D341Med (cell line): ENCODE measurements at places on chromosomes 6 and 20.
A peak's percentile ranks its signal among the peaks of the same experiment; 100 is the strongest.

- no peak for DNase-seq
These were observed 17.2 kb downstream of the HEY2 start for GRCh38 chr6:125766641-125767040.

GRCh38 chr20:48789185-48789668 lies 38.6 kb downstream of the PREX1 start:
- DNase-seq: no peak

GRCh38 chr20:57480444-57481160 lies 44.3 kb downstream of the CTCFL start:
- DNase-seq: no peak

DNA sequence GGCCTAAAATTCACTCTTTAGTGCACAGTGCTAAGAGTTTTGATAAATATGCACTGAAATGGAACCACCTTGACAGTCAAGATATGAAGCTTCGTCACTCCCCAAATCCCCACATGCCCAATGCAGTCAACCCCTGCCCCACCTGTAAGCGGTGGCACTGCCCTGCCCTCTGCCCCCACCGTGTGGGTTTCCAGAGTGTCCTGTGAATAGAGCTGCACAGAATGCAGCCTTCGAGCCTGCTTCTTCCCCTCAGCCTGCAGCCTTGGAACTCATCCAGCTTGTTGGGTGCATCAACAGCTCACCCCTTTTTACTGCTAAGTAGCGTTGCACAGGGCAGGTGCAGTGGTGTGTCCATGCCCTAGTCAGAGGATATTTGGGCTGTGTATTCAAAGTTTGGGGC lies 216.3 kb downstream of the SYNDIG1 start:
- no peak for DNase-seq

DNA sequence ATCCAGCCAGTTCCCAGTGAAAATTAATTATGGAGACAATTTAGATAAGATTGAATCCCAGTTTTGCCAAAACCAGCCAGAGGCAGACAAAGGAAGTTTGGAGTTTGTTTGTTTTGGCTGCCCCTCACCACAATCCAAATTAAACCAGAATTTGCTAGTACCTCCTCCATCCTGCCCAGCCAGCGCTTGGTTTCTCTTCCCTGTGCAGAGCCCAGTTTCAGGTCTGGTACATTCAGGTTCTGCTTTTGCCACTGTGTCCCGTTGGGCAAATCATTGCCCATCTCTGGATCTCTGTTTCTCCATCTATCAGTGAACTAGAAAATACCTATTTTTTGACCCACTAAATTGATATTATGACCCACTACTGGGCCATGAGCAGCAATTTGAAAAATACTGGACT lies 26.4 kb downstream of the FOXP4 start:
- no peak for DNase-seq

- no peak for DNase-seq
These were observed 26.7 kb downstream of the SAYSD1 start for GRCh38 chr6:39088331-39088730.

- no peak for DNase-seq
These were observed 672.8 kb downstream of the KIF16B start for GRCh38 chr20:15900443-15900842.

- peak; percentile 37 for DNase-seq
These were observed 915 bp downstream of the CLVS2 start for GRCh38 chr6:122996794-122997505.

DNA sequence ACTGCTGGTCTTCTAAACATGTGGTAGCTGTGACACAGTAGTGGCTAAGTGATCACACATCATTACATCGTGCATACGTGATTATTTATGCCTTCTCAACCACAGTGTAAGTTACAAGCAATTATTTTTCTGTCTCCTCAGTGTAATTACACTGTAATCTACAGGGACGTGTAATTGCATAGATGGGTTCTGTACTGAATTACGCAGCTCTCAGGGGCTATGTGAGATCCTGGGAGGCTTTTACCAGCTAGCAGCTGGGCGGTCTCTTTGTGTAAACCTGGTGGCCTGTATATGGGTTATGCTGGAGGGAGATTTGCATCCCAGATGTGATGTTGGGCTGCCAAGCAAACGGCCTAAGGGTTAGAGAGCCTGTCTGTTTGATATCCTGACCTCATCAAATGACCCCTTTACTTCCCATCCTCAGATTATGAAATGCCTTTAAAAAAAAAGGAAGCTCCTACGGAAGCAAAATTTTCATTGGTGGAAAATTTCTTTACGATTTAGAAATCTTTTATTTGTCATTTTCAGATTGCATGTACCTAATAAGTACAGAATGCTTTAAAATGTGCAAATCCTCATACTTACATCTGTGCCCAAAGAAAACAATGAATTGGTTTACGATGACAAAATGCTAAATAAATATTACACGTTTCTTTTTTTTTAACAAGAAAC lies 402.8 kb upstream of the JAG1 start:
- peak; percentile 47 for DNase-seq

- DNase-seq: peak; percentile 54
These were observed 165.3 kb downstream of the SOBP start for GRCh38 chr6:107655245-107655644.

- DNase-seq: no peak
These were observed 1.7 kb downstream of the LINC00237 start for GRCh38 chr20:21104466-21104761.

- DNase-seq: no peak
These were observed 96.3 kb downstream of the FOXF2 start for GRCh38 chr6:1485678-1486077.

GRCh38 chr6:26088344-26088743 lies 1.1 kb downstream of the HFE start:
- DNase-seq: no peak

GRCh38 chr6:156068881-156069280 lies 613.2 kb upstream of the NOX3 start:
- no peak for DNase-seq

GRCh38 chr6:34970957-34971356 lies 81.9 kb downstream of the ANKS1A start:
- DNase-seq: no peak

GRCh38 chr6:168221497-168222079 lies 98.0 kb downstream of the DACT2 start:
- no peak for DNase-seq

GRCh38 chr20:59378396-59378795 lies 78.0 kb downstream of the EDN3 start:
- no peak for DNase-seq

- no peak for DNase-seq
These were observed 8.5 kb upstream of the KIF6 start for GRCh38 chr6:39733704-39734103.

DNA sequence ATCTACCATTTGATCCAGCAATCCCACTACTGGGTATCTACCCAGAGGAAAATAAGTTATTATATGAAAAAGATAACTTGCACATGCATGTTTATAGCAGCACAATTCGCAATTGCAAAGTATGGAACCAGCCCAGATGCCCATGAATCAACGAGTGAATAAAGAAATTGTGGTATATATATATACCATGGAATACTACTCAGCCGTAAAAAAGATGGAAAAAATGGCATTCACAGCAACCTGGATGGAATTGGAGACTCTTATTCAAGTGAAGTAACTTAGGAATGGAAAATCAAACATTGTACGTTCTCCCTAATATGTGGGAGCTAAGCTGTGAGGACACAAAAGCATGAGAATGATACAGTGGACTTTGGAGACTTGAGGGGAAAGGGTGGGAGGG lies 100.0 kb upstream of the ADGRF4 start:
- DNase-seq: no peak

GRCh38 chr20:760751-761417 lies 7.4 kb downstream of the SLC52A3 start:
- DNase-seq: peak; percentile 65

DNA sequence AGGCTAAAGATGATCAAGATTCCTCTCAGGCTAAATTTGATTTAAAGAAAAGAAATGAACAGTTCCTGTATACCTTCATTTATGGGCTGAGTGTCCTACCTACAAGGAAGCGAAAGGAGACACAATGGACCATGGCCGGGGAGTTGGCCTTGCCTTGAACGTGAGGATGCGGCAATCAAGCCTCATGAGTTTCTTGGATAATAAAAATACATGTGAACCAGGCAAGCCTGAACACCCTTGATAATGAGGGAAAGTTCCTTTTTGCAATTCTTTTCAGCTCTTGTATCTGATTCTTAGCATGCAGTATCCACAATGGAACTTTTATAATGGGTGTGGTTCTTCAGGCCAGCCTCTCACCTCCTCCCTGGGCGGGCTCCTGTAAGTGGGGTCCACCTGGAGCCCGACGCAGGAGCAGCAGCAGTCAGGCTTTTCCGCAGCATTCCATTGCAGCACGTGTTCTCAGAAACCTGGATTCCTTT lies 83.8 kb downstream of the RNASET2 start:
- no peak for DNase-seq

- DNase-seq: no peak
These were observed 21.0 kb upstream of the RNF24 start for GRCh38 chr20:4036351-4036750.

- no peak for DNase-seq
These were observed 50.6 kb upstream of the RNF182 start for GRCh38 chr6:13874191-13874549.

GRCh38 chr6:142400495-142400894 lies 98.7 kb downstream of the ADGRG6 start:
- no peak for DNase-seq

DNA sequence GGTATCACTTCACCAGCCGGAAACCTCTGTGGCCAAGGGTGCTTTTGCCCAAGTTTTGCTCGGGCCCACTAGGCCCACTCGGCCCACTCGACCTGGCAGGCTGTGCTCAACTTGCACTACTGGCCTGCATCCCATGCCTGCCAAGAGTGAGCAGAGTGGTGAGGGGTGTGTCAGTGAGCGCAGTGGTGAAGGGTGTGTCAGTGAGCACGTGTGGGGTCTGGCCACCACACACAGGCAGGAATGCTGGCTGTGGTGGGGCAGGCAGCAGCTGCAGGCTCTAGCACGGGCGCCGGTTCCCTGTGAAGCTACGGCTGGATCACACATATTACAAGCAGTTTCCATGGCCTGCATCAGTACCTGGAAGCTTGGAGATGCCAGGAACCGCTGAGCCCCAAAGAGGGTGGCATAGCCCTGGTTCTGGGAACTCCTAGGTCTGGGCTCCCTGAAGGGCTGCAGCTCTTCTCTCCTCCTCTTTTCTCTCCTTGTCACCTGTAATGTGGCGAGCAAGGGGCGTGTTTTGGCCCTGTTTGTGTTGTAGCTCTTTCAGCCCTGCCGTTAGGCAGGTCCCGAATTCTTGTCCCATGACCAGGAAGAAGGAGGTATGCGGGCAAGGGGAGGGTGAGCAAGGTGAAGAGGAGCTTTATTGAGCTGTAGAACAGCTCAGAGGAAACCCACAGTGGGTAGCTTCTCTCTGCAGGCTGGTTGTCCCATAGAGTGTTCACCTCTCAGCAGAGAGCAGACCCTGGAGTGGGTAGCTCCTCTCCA lies 51.0 kb upstream of the CLDN20 start:
- no peak for DNase-seq

- no peak for DNase-seq
These were observed 326.1 kb upstream of the CNR1 start for GRCh38 chr6:88492241-88492640.

- no peak for DNase-seq
These were observed 289.4 kb upstream of the STXBP5 start for GRCh38 chr6:146914489-146915483.

DNA sequence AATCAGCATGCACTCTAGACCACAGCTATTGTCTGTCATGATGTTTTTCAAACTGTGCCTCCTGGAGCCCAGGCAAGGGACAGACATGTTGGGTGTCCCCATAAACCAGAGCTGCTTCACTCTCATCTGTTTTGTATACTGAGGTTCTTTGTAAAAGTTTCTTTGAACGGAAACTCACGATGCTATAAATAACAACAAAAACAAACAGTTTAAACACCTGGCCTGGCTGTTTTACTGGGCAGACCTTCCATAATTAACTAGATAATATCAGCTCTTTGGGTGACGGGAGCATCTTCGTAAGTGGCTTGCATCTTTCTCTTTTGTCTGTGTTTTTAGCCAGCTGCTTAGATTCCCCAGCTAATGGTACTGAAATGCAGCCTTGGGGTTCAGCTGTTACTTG lies 190.3 kb downstream of the ZDHHC14 start:
- DNase-seq: no peak

GRCh38 chr6:14239097-14239496 lies 121.5 kb downstream of the CD83 start:
- no peak for DNase-seq

DNA sequence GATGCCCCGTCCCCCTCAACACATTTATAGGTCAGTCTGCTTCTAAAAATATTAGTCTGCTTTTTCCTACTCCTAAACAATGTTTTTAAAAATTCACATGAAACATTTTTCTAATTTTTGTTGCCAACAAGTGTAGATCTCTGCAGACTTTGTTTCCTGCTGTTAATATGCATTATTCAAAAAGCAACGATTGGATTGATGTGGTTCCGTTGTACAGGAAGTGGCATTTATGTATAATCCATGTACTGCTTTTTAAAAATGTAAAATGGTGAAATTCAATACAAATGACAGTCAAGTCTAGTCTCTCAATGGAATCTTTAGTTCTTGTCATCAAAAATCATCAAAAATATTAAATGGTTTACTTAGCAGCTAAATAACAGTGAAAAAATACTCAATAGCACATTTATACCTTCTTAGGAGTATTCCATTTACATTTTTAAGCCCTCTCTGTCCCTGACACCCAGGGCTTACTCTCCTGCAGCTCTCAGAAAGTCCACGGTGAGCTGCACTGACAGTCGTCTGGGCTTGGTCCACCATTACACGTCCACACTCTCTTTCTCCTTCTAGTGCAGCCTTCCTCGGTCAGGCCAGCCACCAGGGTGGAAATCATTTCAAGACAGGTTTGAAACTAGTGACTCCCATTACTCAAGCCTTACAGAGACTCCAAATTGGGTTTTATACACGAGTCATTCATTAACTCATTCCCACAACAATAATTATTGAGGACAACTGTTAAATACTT lies 211.5 kb downstream of the TMEM200A start:
- no peak for DNase-seq

DNA sequence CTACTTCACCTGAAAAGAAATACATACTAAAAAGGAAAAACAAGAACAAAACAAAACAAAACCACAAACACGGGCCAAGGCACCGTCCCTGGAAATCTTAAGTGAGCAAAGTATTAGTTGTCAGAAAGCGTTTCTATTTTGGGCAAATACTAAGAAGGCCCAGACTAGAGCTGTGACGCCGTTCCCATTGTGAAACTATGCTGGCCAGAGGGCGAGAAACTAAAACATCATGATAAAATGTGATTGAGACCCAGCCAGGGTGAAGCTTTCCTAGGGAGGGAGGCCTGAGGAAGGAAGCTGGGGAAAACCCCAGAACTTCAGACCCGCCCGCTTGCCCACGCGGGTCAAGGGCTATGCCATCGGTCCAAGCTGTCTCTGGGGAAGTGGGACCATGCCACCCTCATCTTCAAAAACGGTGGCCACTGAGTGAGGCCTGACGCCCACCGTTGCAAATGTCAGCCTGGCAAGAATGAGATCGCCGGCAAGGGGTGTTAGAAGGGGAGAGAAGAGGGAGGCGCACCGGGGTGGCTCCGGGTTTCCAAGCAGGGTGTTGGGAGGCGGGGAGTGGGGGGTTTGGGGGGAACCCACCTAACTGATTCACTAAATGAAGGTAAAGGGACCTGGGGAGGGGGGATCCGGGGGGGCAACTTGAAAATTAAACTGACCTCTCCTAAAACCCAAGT lies 1950.9 kb upstream of the DEFB115 start:
- DNase-seq: no peak
